ENCODE measurements at places on chromosomes 7 and 10.

DNA sequence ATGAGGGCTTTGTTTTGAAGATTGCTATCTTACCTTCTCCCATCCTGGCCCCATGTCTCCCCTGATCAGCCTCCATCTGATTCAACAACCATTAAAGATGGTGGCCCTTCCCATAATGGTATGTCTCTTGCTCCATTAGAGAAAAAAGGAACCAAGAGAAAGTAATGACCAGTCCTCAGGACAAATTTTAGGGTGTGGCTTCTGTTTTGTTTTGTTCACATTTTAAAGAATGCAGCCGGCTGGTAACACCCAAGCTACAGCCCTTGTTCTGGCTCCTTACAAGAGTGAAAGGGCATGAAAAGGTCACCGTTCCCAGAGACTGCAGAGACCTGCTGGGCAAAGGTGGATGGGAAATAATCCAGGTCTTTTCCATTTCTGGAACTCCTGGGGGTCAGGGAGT lies 287.9 kb upstream of the NEBL start:
- DNase-seq: no peak

DNA sequence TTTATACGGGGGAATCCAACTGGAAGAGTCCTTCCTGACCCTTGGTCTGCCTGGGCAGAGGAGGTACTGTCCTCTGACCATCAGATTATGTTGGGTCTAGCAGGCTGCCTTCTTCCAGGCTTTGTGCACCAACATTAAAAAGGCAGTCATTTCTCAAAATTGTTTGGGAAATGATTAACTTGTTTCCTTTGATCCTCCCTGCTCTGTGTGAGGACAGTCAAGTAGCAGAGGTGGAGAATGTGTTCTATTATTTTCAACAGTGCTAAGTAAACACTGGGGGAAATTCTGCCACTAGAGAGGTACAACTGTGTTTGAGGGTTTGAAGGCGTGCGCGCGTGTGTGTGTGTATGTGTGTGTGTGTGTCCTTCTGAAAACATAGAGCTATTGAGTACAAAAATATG lies 20.6 kb downstream of the ACSL5 start:
- DNase-seq: no peak

GRCh38 chr7:7054252-7054830 lies 128.0 kb upstream of the C1GALT1 start:
- no peak for DNase-seq

- no peak for DNase-seq
These were observed 144.0 kb upstream of the RET start for GRCh38 chr10:42932735-42933447.

GRCh38 chr7:82343716-82344115 lies 99.9 kb downstream of the CACNA2D1 start:
- DNase-seq: no peak

DNA sequence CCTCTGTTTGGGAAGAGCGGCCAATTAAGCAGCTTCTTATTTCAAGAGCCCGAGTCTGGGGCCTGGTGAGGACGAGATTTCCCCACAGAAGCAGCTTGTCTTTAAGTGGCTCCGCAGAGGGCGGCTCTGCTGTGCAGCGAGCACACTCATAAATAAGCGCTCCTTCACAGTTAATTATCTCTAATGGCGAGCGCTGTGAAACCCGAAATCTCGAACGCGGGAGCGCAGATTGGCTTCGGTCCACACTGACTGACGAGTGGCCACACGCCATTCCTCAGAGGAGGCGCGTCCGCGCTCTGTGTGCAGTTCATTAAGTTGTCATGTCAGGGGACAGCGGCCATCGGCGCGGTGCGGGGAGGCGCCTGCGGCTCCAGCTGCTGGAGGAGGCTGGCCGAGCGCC lies 560.9 kb downstream of the DNAJB6 start:
- no peak for DNase-seq

GRCh38 chr7:25093268-25093826 lies 31.7 kb downstream of the CYCS start:
- peak; percentile 45 for DNase-seq

DNA sequence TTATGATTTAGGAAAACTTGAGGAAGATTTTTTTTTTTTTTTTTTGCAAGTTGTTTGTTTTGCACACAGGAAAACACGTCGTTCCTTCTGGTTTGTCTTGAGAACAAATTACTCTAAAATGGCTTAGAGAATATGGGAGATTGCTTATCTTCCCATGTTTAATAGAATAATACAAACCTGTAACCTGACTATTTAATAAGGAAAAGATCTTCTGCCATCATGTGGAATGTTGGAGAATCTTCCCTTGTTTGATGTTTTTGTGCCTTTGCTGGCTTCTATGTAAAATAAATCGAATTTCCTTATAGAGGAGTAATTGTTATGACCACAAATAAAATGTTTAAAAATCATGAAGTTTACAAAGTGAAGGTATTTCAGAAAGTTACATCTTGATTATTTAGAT lies 818.8 kb downstream of the GATA3 start:
- DNase-seq: peak; percentile 20

GRCh38 chr10:12271210-12271540 lies 75.2 kb downstream of the CDC123 start:
- DNase-seq: peak; percentile 1

- no peak for DNase-seq
These were observed 19.1 kb downstream of the MAD1L1 start for GRCh38 chr7:2213551-2214215.

DNA sequence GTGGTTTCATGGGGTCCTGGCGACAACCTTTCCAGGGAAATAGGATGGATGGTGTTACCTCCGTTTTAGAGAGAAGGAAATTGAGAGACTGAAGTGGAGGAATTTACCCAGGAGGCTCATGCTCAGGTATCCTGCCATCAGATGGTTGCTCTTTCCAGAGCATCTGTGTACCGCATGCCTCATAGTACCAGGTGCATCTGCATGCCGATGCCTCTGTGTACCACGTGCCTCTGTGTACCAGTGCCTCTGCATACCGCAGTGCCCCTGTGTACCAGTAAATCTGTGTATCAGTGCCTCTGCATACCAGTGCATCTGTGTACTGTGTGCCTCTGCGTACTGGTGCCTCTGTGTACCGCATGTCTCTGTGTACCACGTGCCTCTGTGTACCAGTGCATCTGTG lies 3.2 kb downstream of the VWA2 start:
- no peak for DNase-seq

GRCh38 chr10:576130-576465 lies 113.4 kb downstream of the DIP2C start:
- no peak for DNase-seq

DNA sequence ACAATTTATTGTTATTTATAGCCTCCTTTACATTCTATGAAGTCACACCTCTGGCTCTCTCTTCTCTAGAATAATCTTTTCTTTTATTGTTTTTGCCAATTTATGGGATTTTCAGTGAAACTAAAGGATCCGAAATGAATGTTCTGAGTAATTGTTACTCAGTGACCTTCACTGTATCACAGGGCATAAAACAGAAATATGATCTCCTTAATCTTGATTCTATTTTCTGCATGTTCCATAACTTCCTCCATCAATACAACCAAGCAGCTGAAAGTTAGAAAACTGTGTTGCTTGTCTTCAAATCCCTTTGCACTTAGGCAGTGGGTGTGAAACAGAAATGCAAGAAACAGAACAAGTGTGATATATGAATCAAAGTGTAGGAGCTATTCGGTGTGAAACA lies 57.4 kb upstream of the FERD3L start:
- no peak for DNase-seq

DNA sequence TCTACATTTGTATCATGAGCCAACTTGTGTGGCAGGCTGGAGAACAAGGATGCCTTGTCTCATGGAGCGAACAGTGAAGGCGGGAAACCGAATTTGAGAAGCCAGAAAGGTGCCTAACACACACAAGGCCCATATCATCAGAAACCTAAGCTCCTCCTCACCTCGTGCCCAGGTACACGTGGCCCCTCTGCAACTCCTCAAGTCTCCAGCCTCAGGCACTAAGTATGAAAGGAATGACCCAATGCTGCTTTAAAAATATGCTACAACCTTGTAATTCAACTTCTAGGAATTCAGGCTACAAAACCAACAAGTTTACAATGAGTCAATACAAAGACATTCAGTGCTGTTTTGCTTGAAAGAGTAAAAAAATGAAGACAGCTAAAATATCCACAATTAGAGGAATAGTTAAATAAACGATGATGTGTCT lies 95.7 kb downstream of the CDK6 start:
- peak; percentile 58 for DNase-seq

DNA sequence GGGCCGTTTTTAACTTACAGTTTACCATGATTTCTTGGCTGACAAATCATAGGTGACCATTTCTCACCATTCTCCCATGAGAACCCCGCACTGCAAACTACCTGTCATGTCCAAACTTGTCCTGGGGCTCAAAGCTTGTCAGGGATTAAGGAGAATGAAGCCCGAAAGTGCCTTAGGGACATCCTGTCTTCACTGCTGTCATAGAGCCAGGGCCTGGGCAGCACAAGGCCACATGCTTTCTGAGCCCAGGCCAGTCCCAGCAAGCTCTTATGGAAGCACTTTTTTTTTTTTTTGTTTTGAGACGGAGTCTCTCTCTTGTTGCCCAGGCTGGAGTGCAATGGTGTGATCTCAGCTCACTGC lies 33.9 kb downstream of the CCM2 start:
- DNase-seq: no peak

GRCh38 chr7:100686822-100687211 lies 7.2 kb downstream of the GIGYF1 start:
- no peak for DNase-seq

- DNase-seq: no peak
These were observed 29.0 kb downstream of the MGAM2 start for GRCh38 chr7:142140401-142140959.

- no peak for DNase-seq
These were observed 169.6 kb downstream of the SRPK2 start for GRCh38 chr7:105218939-105219770.

DNA sequence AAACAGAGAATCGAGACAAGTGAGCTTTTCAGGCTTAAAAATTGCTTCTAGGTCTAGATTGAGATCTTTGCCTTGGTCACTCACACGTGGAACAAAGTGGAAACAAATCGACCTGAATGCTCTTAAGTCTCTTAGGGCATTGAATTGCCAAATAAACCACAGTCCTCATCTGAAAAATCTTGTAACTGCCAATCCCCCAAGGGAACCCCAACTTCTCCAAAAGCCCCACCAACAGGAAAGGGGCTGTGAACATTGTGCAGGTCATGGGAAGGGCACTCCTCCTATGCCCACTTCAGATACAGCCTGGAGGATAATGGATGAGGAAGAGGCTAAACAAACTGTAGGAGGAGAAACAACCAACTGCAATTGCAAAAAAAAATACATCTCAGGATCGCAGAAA lies 91.3 kb downstream of the DGKI start:
- DNase-seq: no peak

DNA sequence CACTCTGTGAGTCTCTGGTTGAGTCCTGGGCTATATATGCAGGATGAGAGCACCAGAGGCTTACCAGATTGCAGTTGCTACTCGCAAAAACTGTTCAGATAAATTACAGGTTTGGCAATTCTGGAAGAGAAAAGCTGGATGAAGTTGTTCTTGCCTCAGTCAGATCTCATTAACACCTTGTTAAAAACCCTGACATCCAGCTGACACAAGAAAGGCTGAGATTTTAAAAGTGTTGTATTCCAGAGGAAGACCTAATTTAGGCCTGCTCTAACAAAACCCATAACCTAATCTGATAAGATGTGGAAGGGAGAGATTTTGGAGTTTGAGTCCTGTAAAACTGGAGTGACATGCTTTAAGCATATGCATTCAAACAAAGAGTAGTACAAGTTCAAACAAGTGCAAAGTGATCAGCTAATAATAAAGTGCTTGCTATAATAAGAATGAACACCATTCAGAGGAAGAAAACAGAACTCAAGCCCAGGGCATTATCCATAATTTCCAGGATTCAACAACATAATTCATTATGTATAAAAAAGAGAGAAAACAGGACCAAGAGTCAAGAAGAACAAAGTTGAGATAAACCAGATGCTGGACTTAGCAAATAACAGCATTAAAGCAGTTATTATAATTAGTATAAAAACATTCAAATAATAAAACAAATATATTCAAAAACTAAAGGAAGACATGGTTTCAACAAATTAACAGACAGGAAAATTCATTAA lies 135.5 kb downstream of the CD36 start:
- no peak for DNase-seq

- no peak for DNase-seq
These were observed 592.5 kb downstream of the ARL4A start for GRCh38 chr7:13279854-13280435.

- DNase-seq: no peak
These were observed 40.3 kb downstream of the SHOC2 start for GRCh38 chr10:110959379-110960332.

DNA sequence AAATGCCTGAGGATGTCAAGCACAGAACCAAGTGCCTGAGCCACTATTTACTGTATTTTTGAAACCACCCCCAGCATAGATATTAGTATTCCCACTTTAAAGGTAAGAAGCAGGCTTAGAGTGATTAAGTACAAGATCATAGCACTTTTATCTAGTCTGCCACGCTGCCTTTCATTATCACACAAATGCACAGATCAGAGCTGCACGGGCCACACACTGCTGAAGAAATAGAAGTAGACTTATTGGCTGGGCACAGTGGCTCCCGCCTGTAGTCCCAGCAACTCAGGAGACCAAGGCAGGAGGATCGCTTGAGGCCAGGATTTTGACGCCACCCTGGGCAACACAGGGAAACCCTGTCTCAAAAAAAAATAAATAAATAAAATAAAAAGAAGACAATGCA lies 38.2 kb downstream of the NCAPG2 start:
- no peak for DNase-seq

DNA sequence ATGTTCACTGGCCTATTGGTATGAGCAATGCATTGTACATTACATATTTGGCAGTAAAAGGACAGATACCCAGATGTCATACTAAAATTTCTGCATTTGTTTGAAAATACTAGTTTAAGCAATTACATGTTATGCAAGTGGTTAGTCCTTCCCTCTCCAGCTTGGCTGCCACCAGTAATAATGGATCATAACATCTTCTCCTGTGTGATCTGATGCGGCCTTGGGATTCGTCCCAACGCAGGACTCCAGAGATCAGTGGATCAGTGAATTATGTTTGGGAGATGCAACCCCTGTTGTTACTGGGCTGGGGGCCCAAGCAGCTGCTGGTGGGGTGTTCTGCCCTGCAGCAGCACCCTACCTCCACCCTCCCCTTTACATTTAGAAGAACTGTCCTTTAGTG lies 11.2 kb upstream of the PDK4 start:
- no peak for DNase-seq

GRCh38 chr10:61841338-61841875 lies 60.1 kb upstream of the ARID5B start:
- DNase-seq: no peak

- no peak for DNase-seq
These were observed 24.1 kb downstream of the KAZALD1 start for GRCh38 chr10:101085846-101086245.

All from HS-27A (cell line).